ENCODE measurements at places on chromosomes 6 and 20.

DNA sequence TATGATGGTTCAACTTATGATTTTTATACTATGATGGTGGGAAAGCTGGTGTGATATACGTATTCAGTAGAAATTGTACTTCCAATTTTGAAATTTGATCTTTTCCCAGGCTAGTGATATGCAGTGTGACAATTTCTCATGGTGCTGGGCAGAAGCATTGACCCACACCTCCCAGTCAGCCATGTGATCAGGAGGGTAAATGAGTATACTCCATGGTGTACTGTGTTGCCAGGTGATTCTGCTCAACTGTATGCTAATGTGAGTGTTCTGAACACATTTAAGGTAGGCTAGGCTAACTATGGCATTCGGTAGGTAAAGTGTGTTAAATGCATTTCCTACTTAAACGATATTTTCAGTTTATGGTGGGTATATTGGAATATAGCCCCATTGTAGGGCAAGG, 19.1 kb downstream of the PTPRA start:
- no peaks in the 10 kb centered on the region for H3K27me3 ChIP-seq
- no peak for DNase-seq
- H3K4me3 ChIP-seq: no peak overlapping the region
- H3K36me3 ChIP-seq: peaks cover 34% of the 10 kb centered on the region
- H3K4me1 ChIP-seq: peaks cover 41% of the 10 kb centered on the region
- no peak overlapping the region for H3K27ac ChIP-seq

- no peaks in the 10 kb centered on the region for H3K36me3 ChIP-seq
- peaks cover 39% of the 10 kb centered on the region for H3K27me3 ChIP-seq
- no peak for DNase-seq
- no peak overlapping the region for H3K27ac ChIP-seq
- H3K4me1 ChIP-seq: peaks cover 2% of the 10 kb centered on the region
Measured at GRCh38 chr20:61260905-61261304, 8.8 kb downstream of the CDH4 start.

DNA sequence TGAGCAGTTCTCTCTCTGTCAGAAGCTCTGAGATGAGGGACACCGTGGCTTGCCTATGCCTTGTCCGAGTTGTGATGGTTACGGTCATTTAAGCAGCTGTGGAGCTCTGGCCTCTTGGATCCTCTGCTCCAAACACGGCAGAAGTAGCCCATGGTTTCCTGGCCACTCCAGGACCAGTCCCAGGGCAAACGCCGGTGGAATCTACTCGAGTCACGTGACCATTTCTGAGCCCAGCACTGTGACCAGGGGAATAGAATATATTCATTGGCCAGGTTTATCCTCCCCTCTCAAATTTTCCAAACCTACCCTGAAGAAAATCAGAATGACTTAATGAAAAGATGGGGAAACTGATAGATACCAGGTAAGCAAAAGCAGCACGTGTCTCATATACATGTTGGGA, 152.8 kb downstream of the TTLL2 start:
- no peaks in the 10 kb centered on the region for H3K36me3 ChIP-seq
- no peaks in the 10 kb centered on the region for H3K4me1 ChIP-seq
- no peak overlapping the region for H3K4me3 ChIP-seq
- peaks cover 27% of the 10 kb centered on the region for H3K27me3 ChIP-seq

GRCh38 chr6:90846824-90847223, 260.0 kb upstream of the MAP3K7 start:
- no peaks in the 10 kb centered on the region for H3K4me1 ChIP-seq
- no peaks in the 10 kb centered on the region for H3K36me3 ChIP-seq
- peaks cover 16% of the 10 kb centered on the region for H3K27me3 ChIP-seq
- H3K27ac ChIP-seq: no peak overlapping the region

GRCh38 chr20:10920396-10920795, 246.6 kb upstream of the JAG1 start:
- no peak overlapping the region for H3K27ac ChIP-seq
- no peaks in the 10 kb centered on the region for H3K36me3 ChIP-seq
- no peak overlapping the region for H3K4me3 ChIP-seq
- H3K4me1 ChIP-seq: no peaks in the 10 kb centered on the region

DNA sequence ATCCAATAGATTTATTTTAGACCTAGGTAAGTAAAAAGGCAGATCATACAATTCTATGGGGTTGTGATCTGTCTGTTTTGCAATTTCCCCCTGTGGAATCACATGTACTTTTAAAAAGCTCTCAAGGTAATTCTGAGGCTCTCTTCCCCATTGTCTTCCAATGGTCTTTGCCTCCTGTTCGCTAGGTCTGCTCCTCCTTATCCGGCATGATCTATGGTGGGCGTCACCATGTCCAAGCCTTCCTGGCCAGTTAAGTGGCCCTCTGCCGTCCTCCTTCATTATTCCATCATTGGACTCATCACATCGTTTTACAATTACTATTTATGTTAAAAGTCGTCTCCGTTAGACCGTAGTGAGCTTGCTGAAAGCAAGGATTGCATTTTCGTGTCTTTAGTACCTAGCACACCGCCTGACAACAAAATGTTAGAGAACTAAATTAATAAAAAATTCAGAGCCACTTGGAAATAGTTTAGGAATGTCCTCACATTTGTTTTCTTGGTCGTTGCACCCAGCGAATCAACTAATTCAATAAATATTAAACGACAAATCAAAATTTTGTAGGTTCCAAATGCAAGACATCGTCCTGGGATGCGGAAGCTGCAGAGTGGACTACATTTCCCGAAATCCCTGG, 2.2 kb upstream of the STXBP5 start:
- H3K36me3 ChIP-seq: peaks cover 3% of the 10 kb centered on the region
- DNase-seq: peak; percentile 7
- peak overlapping the region; percentile 86 for H3K4me3 ChIP-seq
- H3K4me1 ChIP-seq: peaks cover 16% of the 10 kb centered on the region
